ENCODE measurements at places on chromosomes 4 and X. TPM values are rescaled to one million over a fixed set of nuclear protein-coding genes. Genes with fewer than 3 reads are reported as not detected.

DNA sequence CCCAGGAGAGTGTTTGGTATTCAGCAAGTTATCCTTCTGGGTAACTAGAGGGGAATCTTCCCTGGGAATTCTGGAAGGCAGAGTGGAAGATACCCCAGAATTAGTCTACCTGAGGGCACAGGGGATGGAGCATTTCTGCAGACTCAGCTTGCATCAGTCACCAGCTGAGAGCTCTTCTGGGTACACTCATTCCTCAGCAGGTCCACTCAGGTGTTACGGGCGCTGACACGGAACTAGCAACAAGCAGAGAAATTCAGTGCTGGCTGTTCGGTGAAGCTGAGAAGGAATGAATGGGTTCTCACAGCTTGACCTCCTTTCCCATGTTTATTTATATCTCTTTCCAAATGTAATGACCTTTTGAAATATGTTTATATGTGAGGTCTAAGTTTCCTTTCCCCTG, 106.0 kb upstream of the PNPLA4 start:
- no peak for DNase-seq

DNA sequence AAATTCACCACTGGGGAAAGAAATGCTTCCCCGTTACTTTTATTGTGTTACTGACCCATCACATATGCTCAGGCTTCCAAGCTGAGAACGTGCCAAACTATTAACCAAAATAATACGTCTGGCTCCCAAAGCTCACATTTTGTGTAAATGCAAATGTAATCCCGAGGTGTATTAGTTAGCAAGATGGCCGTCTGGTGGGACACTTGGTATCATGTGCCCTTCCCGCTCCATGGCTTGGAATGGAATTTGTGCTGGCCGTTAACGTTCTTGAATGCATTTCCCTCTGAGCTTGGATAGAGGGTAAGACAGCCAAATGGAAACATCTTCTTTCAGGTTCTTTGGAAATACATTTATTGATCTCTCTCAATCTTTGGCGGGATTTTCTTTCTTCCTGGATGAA, 105.0 kb downstream of the MFAP3L start:
- DNase-seq: no peak

DNA sequence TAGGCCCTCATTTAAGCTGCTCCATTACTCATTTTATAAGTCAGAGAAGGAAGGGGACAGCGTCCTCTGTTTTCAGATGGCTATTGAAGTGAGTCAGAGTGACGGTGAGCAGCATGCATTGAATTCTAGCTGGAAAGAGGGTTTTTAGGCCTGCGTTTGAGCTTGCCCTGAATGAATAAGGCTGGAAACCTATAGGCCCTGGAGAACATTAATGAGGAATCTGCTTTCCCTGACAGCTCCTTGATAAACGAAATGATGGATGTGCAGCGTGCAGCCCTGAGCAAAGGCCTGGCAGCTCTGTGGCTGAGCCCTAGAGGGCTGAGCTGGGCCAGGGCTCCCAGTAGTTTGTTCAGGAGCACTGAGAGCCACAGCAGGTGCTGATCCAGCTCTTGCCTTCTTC, 33.4 kb downstream of the TBL1X start:
- DNase-seq: no peak

The LRP2BP gene
- polyA plus RNA-seq: not detected

DNA sequence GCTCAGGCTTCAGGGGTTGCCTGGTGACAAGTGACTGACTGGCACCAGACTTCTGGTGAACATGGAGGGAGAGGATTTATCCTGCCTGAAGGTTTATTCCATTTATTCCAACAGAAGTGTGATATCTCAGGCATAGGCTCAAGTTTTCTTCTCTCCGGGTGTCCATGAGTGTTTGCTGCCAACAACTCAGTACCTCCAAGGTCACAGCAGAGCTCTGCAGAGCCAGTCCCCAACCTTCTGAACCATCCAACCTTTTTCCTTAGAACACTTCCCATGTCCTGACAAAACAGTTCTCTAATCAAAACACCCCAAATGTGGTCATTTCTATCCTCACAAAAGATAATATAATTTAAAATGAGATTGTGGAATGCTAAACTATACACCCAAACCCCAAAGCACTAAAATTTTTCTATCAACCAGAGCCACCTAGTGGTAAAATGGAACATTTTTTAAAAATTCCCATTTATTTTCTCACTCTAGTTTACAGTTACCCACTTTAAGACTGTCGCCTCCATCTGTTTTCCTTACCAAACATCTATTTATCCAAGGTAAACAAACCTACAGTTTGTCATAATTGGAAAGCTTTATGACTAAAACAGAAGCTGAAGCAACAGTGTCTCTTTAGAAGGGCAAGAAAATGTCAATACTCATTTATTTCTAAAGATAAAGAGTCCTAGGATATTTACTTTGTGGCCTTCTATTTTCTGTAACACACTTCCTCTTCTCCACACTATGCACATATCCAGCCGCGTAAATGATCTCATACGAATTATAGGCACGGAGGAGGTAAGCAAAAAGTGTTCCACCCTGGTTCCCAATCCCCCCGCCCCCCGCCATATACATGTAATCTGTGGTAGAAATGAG, 39.5 kb downstream of the TMEM154 start:
- peak; percentile 25 for DNase-seq

- no peak for DNase-seq
Measured at GRCh38 chr4:85078016-85078415, 111.5 kb upstream of the WDFY3 start.

GRCh38 chr4:33369446-33369845, 2649.3 kb downstream of the PCDH7 start:
- no peak for DNase-seq

GRCh38 chr4:185309770-185310169, 86.0 kb downstream of the LRP2BP start:
- DNase-seq: no peak

GRCh38 chr4:7658341-7659204, 223.8 kb upstream of the PSAPL1 start:
- DNase-seq: no peak

GRCh38 chrX:107571296-107571998, 56.9 kb upstream of the PRPS1 start:
- no peak for DNase-seq

- DNase-seq: no peak
Measured at GRCh38 chr4:42122237-42122636, 30.2 kb downstream of the BEND4 start.

GRCh38 chr4:3021127-3021526, 53.2 kb downstream of the HTT-AS start:
- no peak for DNase-seq

The PKD2 gene
- 5.2 TPM for polyA plus RNA-seq

GRCh38 chr4:112329672-112330375, 32.7 kb downstream of the ALPK1 start:
- DNase-seq: no peak

- no peak for DNase-seq
Measured at GRCh38 chr4:10925996-10926395, 241.4 kb upstream of the CLNK start.

DNA sequence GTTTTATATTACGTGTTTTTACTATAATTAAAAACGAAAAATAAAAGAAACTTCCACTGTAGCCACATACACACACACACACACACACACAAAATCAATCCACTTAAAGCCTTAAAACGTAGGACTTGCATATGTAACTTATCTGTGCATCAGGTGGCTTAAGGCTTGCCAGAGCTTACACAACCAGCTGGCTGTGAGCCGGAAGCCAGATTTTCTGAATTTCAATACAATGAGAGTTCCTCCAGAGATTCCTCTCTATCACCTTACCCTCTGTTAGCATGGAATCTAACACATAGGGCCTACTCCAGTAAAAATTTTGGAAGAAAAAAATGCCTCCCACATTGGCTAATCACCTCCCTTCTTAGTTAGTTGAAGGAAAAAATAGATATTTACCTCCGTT, 27.9 kb upstream of the SLITRK4 start:
- DNase-seq: no peak

The ACE2 gene
- polyA plus RNA-seq: not detected

DNA sequence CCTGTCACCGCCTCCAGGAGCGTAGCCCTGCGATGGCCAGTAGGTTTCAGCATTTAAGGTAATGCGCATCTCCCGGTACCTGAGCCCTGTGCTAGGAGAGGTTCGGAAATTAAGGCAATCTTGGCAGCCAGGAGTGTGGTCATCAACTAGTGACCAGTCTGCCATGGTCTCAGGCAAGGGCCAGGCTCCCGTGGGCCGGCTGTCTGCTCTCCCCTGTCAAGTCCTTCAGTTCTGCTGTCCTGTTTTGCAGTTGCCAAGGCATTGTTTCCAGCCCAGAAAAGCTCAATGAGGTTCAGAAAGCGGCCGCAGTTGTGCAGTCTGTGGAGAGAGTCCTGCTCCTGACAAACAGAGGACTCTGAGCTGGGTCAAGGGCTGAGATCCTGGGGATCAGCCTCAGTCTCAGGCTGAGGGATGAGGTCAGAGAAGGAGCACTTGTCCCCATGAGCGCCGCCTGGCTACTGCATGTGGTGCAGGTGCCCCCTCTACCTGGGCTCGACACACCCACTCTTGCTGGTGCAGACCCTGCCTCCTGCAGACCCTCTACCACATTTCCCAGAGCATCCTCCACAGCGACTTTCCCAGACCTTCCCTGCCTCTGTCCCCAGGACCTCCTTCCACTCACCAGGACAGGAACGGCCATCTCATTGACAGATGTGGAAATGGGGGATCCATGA, 53.4 kb upstream of the PSAPL1 start:
- no peak for DNase-seq

The TACR3 gene
- polyA plus RNA-seq: not detected

GRCh38 chr4:173538909-173539445, 8.9 kb upstream of the HAND2 start:
- DNase-seq: no peak

The LANCL3 gene
- polyA plus RNA-seq: 0.06 TPM

The NXF2B gene
- polyA plus RNA-seq: not detected

The FGF2 gene
- polyA plus RNA-seq: not detected

DNA sequence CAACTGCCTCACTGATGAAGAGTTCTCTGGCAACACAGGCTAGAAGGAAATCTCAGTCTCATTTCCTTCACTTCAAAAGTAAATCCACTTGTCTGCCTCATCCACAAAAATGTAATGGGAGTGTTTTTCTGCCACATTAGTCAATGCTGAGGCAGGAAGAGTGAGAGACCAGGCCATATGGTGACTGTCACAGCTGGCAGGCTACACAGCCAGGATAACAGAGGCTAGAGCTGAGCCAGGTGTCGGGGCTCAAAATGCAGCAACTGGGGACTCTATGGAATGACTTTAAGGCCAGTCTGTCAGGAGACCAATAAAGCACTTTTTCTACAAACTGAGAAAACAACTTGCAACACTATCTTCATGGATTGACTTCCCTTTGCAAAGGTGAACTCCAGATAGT, 204.2 kb downstream of the GPC3 start:
- DNase-seq: no peak

DNA sequence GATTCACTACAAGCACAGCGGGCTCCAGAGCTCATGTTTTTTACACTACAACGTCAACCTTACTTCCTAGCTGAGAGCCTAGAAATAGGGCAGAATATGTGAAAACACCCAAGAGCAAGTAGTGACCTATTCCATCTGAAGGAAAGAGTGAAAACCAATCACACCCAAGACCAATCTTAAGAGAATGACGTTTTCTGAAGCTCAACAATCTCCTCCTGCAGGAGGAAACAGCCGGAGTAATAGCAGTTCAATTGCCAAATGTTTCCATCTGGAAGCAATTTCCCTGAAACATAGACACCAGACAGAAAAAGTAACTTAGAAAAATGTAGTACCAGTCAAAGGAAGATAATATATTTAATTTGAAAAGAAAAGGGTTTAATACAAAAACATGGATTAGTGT, 142.4 kb downstream of the ANXA5 start:
- no peak for DNase-seq

DNA sequence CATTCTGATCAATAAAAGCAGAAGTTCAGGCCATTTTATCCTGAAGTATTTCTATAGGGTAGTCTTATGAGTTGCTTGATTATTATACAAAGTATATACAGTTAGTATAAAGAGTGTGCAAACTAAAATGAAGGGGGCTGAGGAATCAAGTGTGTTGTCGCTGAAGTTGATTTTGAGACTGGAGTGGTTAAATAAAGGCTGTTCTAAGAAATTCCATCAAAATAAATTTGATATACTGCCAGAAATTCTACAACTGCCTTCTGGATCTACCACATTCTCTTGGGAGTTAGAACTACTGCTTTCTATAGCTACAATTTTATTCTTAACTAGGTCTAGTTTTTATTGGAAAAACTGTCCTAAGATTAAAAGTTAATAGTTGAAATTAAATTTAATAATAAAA, 12.4 kb downstream of the EDNRA start:
- no peak for DNase-seq

- peak; percentile 97 for DNase-seq
Measured at GRCh38 chrX:154368630-154369448, 5.6 kb downstream of the FLNA start.

DNA sequence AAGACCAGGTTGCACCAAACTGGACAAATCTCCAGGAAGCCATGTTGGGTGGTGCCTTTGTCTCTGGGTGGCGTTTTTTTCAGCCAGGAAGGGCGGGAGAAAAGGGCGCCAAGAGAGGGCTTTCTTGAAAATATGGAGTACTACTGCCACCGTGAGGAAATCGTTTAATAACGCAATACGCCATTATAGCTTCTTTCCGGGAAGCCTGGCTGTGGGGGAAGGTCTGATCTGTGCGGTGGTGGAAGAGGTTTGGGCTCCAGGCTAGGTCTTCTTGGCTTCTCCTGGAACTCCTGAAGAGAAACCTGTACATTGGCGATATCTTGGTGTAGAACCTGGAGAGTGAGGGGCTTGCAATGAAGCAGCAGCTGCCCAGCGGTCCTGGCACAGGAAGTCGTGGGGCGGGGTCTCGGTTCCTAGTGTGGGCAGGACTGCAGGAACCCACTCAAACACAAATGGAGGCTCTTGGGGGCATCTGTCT, 202.7 kb downstream of the OR13H1 start:
- DNase-seq: no peak

DNA sequence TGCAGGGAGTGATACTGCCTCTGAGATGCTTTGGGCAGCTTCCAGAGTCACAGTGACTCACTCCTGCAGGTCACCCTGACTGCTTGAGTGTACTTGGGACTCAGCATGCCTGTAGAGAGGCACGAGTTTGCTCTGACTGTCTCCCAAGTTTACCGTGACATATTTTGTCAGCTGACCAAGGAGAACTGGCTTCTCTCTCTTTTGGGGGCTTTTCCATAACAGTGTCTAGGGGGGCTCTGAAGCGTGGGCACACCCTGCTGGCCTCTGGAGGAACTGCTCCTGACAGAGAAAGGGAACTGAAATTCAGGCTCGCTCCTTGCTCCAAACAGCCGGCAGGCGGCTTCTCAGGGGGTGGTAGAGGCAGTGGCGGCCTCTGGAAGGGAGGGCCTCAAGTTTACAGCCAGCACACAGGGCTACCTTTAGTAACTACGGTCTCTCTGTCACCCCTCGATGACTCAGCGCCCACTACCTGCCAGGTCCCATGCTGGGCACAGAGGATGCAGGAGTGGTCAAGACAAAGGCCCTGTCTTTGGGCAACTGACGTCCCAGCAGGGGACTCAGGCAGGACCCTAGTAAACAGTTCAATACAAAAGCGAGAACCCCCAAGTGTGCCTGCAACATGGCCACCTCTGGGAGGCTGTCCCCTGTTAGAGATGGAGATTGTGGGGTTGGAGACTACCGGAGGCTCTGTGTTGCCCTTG, 17.8 kb downstream of the ZNF185 start:
- no peak for DNase-seq

The GAGE2A gene
- polyA plus RNA-seq: not detected

- DNase-seq: no peak
Measured at GRCh38 chr4:173074501-173074946, 94.1 kb upstream of the GALNT7 start.

GRCh38 chr4:54400802-54401201, 171.7 kb downstream of the PDGFRA start:
- DNase-seq: no peak
